ENCODE measurements at places on chromosomes 16 and 17. TPM values are rescaled to one million over a fixed set of nuclear protein-coding genes. Genes with fewer than 3 reads are reported as not detected.

Gene OR4D1
- 2.0 TPM for polyA plus RNA-seq

Gene SALL1
- not detected for polyA plus RNA-seq

Gene RFNG
- polyA plus RNA-seq, result 8.2 TPM

Gene PITPNM3
- not detected for polyA plus RNA-seq

Gene GRIN2C
- not detected for polyA plus RNA-seq

Gene MYH10
- 2.2 TPM for polyA plus RNA-seq

Gene SERPINF2
- polyA plus RNA-seq, result 0.14 TPM

Gene NEUROD2
- not detected for polyA plus RNA-seq

Gene HASPIN
- polyA plus RNA-seq, result 0.29 TPM

Gene DDX5
- polyA plus RNA-seq, result 1,577 TPM

Gene FBXO39
- polyA plus RNA-seq, result not detected

Gene ZNF23
- 5.5 TPM for polyA plus RNA-seq

Gene KRT32
- polyA plus RNA-seq, result not detected

Gene TNK1
- 1.7 TPM for polyA plus RNA-seq

Measured in CD4-positive, alpha-beta memory T cell (primary cell).